Activated gamma-delta T cell (primary cell): ENCODE measurements at places on chromosomes 5 and 9.

GRCh38 chr5:2724031-2724581, 27.4 kb downstream of the IRX2 start:
- no peak for DNase-seq

DNA sequence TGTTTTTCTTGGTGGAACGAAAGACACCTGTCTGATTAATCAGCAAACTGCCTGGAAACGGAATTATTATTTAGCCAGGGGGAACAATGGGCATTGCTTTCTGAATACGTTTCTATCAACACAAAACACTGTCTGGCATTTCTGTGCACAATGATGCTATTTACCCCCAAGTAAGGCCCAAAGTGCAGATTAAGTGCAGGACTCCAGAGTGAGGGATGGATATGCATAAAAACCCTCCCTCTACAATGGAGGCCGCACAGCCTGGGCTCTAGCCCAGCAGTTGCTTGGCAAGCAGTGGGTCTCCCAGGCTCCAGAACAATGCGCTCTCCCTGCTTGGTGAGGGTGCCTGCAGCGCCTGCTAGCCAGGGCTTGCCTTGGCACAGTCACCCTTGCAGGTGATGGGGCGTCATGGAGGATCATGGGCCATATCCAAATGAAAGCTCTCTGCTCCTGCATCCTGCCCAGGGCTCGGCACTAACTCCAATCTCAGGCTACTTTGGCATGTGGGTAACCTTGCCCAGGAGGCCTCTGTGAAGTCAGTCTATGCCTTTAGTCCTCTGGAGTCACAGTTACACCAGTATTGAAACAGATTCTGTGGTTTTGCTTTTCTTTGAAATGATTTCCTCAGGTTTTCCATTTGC, 11.5 kb upstream of the SPATA24 start:
- no peak for DNase-seq

DNA sequence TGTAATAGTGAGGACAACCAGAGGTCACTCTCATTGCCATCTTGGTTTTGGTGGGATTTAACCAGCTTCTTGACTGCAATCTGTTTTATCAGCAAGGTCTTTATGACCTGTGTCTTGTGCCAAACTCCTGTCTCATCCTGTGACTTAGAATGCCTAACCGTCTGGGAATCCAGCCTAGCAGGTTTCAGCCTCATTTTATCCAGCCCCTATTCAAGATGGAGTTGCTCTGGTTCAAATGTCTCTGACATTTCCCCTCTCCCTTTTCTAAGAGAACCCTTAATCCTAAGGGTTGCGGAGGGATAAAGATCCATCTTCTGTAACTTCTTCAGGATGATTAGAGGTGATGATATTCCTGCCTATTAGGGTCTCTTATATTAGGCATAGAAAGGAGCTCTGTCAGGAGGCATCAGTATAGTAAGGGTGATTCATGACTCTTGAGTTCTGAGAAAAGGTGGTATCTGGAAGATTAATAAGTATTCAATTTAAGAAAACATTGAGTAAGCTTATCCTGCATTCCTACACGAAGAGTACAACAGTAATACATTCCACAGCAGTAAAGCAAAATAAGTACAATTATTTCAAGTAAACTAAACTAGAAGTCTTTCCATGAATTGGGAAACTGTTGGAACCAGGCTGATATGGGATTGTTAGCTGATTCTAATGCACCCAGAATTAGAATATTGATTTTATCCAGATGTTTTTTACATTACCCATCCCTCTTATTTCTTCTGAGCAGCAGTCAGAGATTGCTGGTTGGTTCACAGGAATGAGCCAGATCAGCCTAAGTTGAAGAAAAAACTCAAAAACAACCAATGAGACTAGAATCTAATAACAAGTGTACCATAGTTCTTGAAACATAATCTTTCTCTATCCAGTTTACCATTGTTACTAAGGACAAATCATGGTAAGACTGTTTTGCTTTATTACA, 39.9 kb downstream of the SHC3 start:
- no peak for DNase-seq

DNA sequence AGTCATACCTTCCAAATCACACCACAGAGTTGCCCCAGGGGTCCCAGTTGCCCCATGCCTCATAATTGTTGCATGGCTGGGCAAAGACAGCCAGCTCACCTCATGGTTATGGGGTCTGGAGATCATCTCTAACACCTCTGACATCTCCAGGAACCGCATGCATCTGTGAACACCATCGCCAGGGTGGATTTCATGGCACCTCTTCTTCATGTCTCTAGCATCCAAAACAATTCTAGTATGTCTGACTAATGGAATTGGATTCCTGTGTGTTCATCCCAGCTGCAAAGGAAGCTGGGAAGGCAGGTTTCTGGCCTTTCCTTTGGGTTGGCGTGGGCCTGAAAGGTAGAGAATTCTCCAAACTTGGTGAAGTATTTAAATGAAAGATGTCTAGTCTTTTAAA, 122.3 kb upstream of the ABCA1 start:
- no peak for DNase-seq

- no peak for DNase-seq
Measured at GRCh38 chr9:134863306-134863902, 17.2 kb upstream of the FCN2 start.

- no peak for DNase-seq
Measured at GRCh38 chr5:1833264-1834021, 32.2 kb downstream of the NDUFS6 start.

GRCh38 chr9:122158202-122158601, 1.4 kb downstream of the NDUFA8 start:
- DNase-seq = no peak

DNA sequence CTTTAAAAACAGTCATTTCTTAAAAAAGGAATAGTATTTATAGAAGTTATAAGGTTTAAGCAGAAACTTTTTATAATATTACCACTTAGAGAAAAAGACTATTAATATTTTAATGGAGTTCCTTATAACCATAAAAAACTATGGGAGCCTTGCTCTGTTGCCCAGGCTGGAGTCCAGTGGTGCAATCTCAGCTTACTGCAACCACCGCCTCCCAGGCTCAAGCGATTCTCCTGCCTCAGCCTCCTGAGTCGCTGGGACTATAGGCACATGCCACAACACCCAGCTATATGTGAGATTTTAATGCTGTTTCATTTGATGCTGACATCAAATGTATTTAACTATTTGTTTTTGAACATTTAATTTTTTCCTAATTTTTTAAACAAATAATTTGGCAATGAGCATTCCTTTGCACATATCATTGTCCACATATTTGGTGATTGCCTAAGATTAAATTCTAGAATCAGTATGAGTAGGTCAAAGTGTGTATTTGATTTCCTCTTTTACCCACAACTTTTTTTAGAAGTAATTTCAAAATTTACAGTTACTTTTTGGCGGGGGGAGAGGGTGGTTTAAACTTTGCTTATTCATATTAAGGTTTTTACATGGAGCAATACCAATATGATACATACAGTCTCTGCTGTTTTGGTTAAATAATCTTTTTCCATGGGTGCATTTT, 235.5 kb downstream of the ARHGEF28 start:
- DNase-seq = no peak

- no peak for DNase-seq
Measured at GRCh38 chr9:126631254-126631653, 17.5 kb downstream of the LMX1B start.

DNA sequence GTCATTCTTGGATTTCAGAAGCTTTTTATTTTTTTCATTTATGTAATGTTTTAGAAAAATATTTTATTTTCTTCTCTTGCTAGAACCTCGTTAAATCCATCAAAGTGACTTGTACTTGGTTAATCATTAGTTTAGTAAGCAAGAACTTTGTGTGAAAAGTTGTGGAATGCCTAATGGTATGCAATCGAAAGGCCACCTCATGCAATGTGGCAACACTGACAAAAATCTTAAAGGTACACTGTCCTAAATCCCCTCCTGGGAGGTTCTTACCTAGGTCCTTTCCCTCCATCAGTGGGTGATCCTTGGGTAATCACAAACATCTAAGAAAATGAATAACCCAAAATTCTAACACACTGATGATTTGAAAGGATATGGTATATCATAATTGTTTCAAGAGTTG, 304.2 kb downstream of the DNAH5 start:
- no peak for DNase-seq

DNA sequence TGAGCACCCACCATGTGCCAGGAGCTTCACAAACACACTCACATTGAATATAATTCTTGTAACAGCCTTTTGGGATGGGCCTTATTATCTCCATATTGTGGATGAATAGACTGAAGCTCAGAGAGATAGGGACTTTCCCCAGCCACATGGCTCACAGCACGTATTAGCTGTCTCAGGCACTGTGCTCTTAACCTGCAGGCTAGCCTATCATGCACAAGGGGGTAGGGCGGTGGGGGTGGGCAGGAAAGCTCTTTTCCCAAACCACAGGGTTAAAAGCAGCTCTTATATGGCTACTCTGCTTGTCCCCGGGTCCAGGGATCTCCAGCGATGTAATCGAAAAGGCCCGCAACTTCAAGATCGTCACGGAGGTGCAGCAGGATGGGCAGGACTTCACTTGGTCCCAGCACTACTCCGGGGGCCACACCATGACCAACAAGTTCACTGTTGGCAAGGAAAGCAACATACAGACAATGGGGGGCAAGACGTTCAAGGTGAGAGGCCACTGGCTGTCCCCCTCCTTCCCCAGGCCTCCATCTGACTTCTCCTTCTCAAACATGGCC, 2.6 kb downstream of the FABP6 start:
- no peak for DNase-seq

DNA sequence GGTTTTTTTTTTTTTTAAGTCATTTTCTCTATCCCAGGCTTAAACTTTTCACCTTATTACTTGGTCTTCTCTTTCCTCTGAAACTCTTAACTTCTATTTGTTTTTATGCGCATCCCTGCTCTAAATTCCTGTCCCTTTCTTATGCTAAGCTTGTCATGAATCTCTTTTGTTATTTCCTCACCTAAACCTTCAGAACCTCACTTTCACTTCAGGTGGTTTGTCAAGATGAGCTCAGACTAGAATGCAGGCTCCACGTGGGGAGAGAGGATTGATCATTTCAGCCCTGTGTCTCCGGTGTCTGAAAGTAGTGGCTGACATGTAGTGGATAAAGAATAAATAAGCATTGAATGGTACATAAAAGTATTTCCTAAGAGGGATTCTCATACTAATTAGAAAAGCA, 63.6 kb downstream of the ANXA1 start:
- no peak for DNase-seq

DNA sequence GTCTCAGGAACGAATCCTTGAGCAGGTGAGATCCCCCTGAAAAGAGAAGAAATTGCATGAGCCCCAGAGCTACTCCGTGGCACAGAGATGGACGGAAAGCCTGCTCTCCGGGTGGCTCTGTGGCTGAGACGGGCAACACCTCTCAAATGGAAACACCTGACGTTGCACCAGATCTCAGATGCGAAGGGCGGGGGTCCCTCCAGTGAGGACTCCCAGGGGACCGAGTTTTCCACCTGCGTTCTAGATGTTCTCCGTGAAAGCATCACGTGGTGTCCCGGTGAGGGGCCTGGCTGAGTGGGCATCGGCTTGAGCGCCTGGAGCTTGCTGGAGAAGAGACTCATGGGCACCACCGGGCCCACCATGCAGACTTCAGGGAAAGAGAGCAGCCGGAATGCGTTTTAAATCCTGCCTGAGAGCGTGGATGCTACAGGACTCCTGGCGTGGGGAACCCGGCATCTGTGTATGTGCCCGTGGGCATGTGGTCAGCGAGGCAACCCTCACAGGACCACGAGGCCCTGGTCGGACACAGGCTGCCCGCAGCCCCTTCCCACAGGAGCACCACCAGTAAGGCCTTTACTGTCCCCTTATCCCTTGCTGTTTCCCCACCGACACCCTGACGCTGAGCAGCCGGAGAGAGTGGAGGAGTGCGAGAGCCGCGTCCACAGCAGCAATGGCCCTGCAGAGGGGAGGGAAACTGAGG, 378.4 kb upstream of the IRX4 start:
- DNase-seq = no peak

GRCh38 chr9:79526149-79526672, 45.6 kb upstream of the TLE4 start:
- no peak for DNase-seq

DNA sequence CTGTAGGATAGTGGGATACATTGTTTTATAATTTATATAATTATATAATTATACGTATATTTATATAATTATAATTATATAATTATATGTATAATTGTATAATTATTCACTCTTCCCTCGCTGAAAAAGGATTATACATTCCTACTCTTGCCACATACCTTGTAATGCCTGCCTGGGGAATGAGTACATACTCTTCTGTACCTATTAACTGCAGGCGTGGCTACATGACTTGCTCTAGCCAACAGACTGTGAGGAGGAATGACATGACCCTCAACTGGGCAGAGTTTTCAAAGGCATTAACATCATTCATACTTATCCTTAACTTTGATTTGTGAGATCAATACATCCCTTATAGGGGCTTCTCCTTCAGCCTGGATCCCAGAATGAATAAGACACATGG, 19.1 kb downstream of the ERMP1 start:
- no peak for DNase-seq

DNA sequence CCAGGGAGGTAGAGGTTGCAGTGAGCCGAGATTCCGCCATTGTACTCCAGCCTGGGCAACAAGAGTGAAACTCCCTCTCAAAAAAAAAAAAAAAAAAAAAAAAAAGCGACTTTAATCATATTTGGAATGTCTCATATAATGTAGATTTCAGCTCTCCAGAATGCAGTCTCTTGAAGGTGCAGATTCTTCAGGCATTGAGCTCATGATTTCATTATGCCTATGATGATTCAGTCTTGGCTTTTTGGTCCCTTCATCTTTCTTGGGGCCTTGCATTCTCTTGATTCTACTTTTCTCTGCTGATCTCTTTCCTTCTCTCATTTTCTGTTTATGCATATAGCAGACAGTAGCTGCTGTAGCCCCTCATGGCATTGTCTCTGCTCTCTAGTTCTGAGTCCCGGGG, 22.9 kb downstream of the KDM4C start:
- no peak for DNase-seq

DNA sequence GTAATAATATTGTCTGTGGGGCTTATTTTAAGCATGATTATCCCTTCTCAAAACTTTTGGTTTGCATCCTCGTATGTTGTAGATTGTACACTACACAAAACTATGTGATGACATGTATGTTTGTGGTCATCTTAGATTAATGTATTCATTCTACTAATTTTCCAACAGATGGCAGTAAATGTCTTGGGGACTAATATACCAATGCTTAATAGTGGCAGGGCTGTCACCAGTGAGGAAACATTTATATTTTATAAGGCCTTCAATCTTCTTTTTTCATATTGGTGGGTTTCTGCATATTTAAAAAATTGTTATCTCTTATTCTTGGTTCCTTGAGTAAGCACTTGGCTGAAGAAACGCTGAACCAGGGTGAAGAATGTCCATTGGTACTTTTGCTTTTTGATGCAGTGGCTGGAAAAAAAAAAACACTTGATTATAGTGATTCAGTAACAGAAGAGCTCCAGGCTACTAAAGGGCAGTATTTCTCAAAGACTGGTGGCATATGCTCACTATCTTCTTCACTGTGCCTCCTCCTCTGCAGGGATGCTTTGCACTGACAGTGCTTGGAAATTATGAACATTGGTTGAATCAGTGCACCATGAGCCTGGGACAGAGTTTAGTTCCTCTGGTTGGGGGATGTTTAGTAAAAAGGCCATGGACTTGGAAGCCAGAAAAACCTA, 530.3 kb downstream of the RASEF start:
- DNase-seq = no peak

GRCh38 chr5:175773534-175774070, 97.8 kb upstream of the CPLX2 start:
- no peak for DNase-seq

GRCh38 chr9:93567271-93567959, 9.0 kb upstream of the PHF2 start:
- no peak for DNase-seq

GRCh38 chr9:68975365-68976043, 38.4 kb downstream of the PRKACG start:
- no peak for DNase-seq
